A549 treated with GW870086 at 1 μM for 4 hours (cell line): ENCODE measurements at places on chromosomes 5 and 9. TPM values are rescaled to one million over a fixed set of nuclear protein-coding genes. Genes with fewer than 3 reads are reported as not detected.

DPH7 gene
- total RNA-seq, result 26.2 to 32.2 TPM (median 30.1 TPM) in 5 replicates

FOXD1 gene
- 14.7 to 22.1 TPM (median 19.3 TPM) in 5 replicates for total RNA-seq

SLC6A19 gene
- total RNA-seq, result 0.07 to 0.13 TPM (median 0.10 TPM) in 5 replicates

EPB41L4A gene
- 2.5 to 2.8 TPM (median 2.6 TPM) in 5 replicates for total RNA-seq

SLC25A2 gene
- total RNA-seq, result not detected in 5 replicates

SPINK7 gene
- not detected in 5 replicates for total RNA-seq

PTPN3 gene
- 16.0 to 21.4 TPM (median 18.5 TPM) in 5 replicates for total RNA-seq

C9orf152 gene
- total RNA-seq, result 0.05 to 0.13 TPM (median 0.07 TPM) in 5 replicates

NRARP gene
- total RNA-seq, result 1.9 to 4.6 TPM (median 4.1 TPM) in 5 replicates

ST8SIA4 gene
- total RNA-seq, result 0.16 to 0.68 TPM (median 0.57 TPM) in 5 replicates

LRRC70 gene
- total RNA-seq, result 0.07 to 0.32 TPM (median 0.16 TPM) in 5 replicates

LCN9 gene
- not detected in 5 replicates for total RNA-seq

FBN2 gene
- total RNA-seq, result 12.1 to 22.0 TPM (median 18.9 TPM) in 5 replicates

STING1 gene
- 1.1 to 1.6 TPM (median 1.2 TPM) in 5 replicates for total RNA-seq

IL9 gene
- total RNA-seq, result not detected in 5 replicates

GALNT12 gene
- total RNA-seq, result 2.4 to 4.5 TPM (median 4.1 TPM) in 5 replicates
